Left forelimb (tissue), 1 donor: ENCODE measurements at places on chromosomes 7 and 10.

GRCh38 chr10:60781661-60782060, 3.4 kb downstream of the CDK1 start:
- no peak for DNase-seq

- DNase-seq = no peak
Observed at GRCh38 chr7:28725911-28726310, 232.2 kb downstream of the TRIL start.

GRCh38 chr7:40525764-40526163, 391.0 kb downstream of the SUGCT start:
- DNase-seq = no peak

- no peak for DNase-seq
Observed at GRCh38 chr7:133369130-133369529, 116.3 kb downstream of the EXOC4 start.

- DNase-seq = no peak
Observed at GRCh38 chr7:152178405-152179058, 153.1 kb downstream of the GALNT11 start.

GRCh38 chr10:106560925-106561640, 603.4 kb downstream of the SORCS1 start:
- no peak for DNase-seq

DNA sequence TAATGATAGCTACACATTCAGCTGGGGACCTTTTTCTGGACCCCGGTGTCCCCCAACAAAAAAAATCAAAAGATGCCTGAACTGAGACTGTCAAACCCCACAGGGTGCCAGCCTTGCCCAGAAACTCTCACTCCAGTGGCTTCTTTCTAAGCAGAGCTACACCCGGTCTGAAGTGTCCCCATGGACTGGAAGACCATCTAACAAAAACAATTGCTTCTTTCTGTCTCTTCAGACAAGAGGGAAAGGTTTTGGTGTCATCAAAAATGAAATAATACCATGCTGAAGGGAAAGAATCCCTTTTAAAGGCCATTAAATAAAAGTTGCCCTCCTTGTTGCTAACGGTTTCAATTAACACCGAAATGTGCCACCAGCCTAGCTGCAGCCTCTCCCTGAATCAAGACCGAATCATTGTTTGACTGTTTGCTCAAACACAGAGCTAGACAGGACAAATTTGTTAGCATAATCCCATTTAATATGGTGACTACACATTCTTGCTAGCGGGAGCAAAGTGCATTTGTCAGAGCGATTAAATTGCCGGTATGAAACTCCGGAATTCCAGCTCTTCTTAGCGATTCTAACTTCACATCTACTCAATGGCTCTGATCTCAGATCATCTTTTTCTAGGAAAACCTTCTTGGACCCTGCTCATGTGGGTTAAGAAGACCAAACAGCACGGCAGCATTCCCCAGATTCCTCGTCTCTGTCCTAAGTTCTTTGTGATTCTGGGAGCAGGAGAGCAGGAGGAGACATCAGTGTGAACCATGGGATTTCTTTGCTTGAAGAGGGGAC, 397.5 kb upstream of the PRKCQ start:
- DNase-seq = no peak

DNA sequence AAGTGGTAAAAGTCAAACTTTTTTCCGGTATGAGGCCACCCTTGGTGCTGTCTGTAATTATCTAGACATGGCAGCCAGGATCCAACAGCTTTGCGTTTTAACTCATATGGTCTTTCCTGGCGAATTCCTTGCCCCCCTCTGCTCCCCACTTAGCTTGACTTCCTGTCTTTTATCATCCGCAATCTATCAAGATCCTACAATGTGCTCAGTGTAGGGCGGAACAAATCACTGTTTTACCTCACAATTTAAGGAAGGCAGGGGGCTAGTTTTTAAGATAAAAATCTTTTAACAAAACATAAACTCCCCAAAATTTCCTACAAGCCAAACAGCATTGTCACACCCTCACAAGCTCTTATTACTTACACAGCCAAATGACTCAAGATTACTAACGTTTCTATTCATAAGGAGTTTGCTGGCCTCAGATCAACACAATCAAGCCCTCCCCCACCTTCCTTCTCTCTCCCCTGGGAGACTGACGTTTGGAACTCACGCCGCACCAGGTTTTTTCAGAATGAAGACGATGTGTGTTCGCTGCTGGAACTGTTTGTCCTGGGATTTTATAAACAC, 1.3 kb upstream of the CDK14 start:
- no peak for DNase-seq

GRCh38 chr10:122368502-122369254, 5.8 kb upstream of the PLEKHA1 start:
- DNase-seq = no peak

DNA sequence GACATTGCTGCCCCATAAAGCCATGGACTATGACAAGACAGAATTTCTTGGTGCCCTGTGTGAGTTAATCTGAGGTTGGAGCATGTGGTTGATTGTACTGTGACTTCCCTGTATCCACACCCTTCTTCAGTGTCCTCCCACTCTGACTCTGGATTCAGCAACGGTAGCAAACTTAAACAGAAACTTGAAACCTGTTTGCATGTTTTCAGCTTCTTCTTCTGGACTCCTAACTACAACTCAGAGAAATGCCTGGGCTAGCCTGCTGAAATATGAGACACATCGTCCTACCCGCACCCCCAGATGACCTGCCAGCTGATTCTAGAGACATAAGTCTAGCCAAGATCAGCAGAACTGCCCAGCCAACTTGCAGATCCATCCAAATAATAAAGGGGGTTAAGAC, 78.4 kb downstream of the IPMK start:
- no peak for DNase-seq

DNA sequence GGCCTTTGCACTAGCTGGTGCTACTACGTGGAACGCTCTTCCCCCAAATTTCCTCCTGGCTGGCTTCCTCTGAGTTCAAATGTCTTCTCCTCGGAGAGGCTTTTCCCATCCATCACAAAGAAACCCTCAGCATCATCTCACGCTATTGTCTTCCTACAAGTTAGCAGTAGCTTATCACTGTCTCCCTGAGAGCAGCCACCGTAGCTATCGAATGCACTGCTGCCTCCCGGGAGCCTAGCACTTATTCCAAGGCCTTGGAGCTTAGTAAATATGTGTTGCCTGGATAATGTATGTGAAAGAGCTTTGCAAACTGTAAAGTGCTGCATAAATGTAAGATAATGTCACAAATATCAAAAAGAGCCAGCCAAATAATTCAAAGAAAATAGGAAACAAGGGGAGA, 124.4 kb downstream of the KCNMA1 start:
- no peak for DNase-seq

DNA sequence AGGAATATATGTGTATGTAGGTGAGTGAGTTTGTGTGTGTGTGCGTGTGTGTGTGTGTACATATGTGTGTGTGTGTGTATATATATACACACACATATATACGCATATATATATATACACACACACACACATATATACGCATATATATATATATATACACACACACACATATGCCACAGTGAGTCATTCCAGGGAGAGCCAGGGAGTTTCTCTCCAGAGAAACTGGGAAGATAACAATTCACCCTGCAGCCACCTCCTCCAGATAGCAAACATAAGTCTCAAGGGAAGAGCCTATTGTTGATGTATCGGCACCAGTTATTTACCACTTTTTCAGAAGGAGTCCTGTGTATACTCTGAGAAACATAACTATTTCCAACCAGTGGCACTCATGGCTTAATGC, 102.3 kb upstream of the STK17A start:
- DNase-seq = no peak

GRCh38 chr10:66788178-66788987, 137.5 kb upstream of the LRRTM3 start:
- DNase-seq = no peak

GRCh38 chr10:103851261-103851660, 4.1 kb downstream of the SH3PXD2A start:
- no peak for DNase-seq

DNA sequence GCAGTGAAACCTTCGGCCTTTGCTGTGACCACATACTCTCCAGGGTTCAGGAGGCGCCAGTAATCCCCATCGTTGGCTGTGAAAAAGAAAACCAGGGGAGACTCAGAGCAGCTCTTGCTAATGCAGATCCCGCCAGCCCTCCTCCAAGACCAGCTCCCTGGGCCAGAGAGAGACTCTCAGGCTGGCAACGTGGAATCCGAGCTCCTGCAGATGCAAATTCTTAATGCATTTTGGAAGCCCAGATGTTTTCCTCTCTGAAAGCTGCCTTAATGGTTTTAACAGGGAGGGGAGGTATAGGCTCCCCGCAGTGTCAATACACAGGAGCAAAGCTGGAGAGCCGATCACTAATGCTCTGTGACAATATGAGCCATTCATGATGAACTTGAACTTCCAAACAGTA, 80.8 kb downstream of the GPR26 start:
- no peak for DNase-seq

GRCh38 chr7:14381306-14381705, 391.8 kb upstream of the ETV1 start:
- DNase-seq = no peak

- no peak for DNase-seq
Observed at GRCh38 chr7:13800694-13801448, 188.6 kb downstream of the ETV1 start.
